ENCODE measurements at places on chromosomes 11 and 22.

DNA sequence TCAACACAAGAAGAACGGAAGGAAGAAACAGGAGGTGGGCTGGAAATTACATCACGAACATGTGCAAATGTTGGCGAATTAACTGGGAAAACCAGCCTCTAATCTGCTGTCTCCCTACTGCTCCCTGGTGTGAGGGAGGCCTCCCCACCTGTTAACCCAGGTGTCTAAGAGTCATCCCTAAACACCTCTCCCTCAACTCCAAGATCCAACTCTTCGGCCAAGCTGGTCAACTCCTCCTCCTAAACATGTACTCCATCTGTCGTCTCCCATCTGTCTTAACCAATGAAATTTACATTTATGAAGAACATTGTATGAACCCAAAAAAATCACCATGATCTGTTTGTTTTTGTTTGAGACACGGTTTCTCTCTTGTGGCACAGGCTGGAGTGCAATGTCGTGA, 154.2 kb downstream of the LARGE1 start:
- DNase-seq: no peak

GRCh38 chr22:23183061-23183698, 2.9 kb downstream of the BCR start:
- DNase-seq: no peak

DNA sequence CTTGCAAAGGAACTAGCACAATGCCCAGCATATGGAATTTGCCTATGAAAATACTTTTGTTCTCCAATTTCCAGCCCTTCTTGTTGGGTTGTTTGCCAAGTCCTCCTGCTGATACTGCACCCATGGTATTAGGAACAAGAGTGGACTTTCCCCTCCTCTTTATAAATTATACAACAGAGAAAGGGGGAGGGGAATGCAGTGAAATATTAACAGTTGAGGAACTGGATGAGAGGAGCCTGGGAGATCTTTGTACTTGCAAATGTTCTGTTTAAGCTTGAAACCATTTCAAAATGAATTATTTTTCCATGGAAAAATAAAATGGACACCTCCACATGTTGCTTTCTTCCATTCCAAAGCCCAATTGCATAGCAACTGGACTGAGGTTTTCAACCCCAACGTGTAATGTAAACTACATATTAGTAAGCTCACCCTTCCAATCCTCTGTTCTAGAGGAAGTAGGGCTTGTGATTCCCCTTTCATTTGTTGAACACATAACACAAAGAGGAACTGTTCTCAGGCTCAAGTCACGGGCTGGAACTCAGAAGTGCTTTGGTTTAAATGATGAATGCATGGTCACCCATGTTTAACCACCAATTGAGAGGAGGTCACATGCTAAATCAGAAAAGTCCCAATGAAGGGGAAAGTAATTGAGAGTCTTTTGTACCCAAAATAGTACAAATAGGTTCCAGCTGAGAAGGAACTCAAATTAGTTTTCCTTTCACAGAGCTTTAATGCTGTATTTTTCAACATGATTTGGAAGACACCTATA, 66.2 kb upstream of the ZC3H12C start:
- DNase-seq: no peak

GRCh38 chr11:131692151-131692550, 321.7 kb downstream of the NTM start:
- DNase-seq: no peak

DNA sequence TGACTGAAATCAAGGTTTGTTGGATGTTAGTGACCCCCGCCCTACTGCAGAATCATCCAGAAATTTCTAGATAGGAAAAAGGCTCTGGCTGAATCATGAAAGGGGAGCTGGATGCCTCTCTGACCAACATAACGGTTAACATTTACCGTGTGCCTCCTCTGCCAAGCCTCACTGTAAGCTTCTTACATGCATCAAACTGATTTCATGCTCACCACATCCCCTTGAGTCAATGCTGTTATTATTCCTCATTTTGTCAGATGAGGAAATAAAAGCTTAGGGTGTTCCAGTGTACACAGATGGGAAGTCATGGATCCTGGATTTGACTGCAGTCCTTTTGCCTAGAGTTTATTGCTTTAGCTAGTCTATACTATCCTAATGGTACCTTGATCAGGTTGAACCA, 5.9 kb upstream of the HMOX1 start:
- no peak for DNase-seq

GRCh38 chr11:131481303-131481702, 110.9 kb downstream of the NTM start:
- DNase-seq: no peak

- no peak for DNase-seq
Observed at GRCh38 chr22:28299309-28299708, 380.3 kb upstream of the PITPNB start.

GRCh38 chr11:105612771-105613170, 2.9 kb downstream of the GRIA4 start:
- no peak for DNase-seq

DNA sequence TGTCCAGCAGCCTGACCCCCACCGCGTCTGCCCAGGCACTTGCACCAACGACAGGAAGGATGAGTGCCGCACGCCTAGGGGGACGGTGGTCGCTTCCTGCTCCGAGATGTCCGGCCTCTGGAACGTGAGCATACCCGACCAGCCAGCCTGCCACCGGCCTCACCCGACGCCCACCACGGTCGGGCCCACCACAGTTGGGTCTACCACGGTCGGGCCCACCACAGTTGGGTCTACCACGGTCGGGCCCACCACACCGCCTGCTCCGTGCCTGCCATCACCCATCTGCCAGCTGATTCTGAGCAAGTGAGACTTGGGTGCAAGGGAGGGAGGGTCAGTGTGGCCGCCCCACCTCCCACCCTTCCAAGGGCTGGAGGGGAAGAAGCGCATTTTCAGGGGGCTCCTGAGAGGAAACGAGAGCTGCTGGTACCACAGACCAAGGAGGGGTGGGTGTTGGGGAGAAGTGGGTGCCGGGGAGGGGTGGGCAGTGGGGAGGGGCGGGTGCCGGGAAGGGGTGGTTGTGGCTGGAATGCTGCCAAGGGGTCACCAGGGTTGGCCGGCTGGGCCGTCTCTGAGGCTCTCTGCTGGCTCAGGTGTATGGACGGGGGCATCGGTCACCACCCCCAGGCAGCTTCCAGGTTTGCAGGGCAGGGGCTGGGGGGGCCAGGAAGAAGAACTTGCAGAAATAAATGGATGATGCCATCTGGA, 27.7 kb upstream of the MUC5B start:
- DNase-seq: no peak

DNA sequence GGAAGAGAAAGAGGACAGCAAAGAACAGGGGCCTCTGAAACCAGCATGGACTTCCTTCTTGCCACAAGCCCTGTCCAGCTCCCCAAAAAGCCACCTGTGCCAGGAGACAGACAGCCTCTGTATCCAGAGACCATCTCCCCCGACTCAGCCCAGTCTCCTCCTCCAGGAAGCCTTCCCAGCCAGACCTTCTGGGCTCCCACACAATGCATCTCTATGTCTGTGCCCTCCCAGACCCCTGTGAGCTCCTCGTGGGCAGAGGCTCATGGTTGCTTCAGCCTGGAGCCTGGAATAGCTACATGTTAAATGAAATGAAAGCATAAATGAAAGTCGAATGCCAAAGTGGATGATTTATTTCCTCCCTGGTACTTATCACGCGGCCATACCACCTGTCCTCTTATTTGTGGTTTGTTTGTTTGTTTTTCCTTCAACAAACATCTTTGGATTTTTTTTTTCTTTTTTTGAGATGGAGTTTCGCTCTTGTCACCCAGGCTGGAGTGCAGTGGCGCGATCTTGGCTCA, 7.3 kb upstream of the ARAP1 start:
- DNase-seq: no peak

GRCh38 chr22:49368976-49369725, 458.5 kb downstream of the BRD1 start:
- DNase-seq: no peak

- no peak for DNase-seq
Observed at GRCh38 chr11:132579634-132580327, 952.5 kb downstream of the OPCML start.

DNA sequence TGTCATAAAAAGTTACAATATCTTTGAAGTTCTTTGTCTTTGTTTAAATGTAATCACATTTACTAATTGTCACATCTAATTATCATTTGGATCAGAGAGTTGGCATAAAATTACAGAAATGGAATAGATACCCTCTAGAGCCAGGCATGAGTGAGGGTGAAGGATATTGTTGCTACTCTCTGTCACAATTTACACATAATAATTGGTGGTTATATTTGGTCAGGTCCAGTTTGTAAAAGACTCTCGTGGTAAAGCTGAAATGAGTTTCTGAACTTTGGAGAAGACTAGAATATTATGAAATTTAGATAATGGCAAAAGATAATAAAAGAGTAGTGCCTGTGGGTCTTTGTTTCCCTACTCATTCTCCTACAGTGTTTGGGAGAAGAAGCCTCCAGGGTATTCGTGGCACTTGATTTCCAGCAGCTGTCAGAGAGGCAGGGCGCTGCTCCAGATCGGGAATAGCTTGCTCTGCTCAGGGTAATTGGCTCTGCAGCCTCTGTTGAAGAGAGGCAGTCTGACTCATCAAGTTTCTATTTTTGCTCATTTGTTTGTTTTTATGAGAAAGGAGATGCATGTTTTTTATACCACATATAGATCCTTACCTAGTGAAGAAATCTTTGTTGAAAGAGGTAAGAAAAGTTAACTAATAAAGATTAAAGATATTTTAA, 349.9 kb downstream of the CNTN5 start:
- DNase-seq: no peak

GRCh38 chr22:19755145-19755710, 5.3 kb upstream of the TBX1 start:
- DNase-seq: no peak

GRCh38 chr22:38193580-38193979, 8.2 kb upstream of the MAFF start:
- no peak for DNase-seq

GRCh38 chr22:25153961-25154666, 45.5 kb upstream of the CRYBB3 start:
- no peak for DNase-seq

GRCh38 chr11:118304568-118305248, at the start of gene CD3E:
CD3E (plus strand) TSS chr11:118304730; CDS start chr11:118304953, 223 bp downstream.
- no peak for DNase-seq

GRCh38 chr11:23202611-23203010, 342.3 kb upstream of the CCDC179 start:
- no peak for DNase-seq

- no peak for DNase-seq
Observed at GRCh38 chr11:64765851-64766665, 6.3 kb upstream of the PYGM start.

GRCh38 chr22:37818409-37819104, 4.6 kb upstream of the GALR3 start:
- no peak for DNase-seq

DNA sequence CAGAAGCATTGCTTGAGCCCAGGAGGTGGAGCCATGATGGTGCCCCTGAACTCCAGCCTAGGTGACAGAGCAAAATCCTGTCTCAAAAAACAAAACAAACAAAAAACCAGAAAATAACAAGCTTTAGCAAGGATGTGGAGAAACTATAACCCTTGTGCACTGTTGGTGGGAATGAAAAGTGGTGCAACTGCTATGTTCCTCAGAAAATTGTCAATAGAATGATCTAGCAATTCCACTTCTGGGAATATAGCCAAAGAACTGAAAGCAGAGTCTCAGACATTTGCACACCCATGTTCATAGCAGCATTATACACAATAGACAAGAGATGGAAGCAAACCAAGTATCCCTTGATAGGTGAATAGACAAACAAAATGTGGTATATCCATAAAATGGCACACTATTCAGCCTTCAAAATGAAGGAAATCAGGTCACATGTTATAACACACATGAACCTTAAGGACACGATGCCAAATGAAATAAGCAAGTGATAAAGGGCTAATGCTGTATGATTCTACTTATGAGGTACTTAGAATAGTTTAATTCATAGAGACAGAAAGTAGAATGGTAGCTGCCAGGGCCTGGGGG, 15.9 kb downstream of the KLHL22 start:
- no peak for DNase-seq

DNA sequence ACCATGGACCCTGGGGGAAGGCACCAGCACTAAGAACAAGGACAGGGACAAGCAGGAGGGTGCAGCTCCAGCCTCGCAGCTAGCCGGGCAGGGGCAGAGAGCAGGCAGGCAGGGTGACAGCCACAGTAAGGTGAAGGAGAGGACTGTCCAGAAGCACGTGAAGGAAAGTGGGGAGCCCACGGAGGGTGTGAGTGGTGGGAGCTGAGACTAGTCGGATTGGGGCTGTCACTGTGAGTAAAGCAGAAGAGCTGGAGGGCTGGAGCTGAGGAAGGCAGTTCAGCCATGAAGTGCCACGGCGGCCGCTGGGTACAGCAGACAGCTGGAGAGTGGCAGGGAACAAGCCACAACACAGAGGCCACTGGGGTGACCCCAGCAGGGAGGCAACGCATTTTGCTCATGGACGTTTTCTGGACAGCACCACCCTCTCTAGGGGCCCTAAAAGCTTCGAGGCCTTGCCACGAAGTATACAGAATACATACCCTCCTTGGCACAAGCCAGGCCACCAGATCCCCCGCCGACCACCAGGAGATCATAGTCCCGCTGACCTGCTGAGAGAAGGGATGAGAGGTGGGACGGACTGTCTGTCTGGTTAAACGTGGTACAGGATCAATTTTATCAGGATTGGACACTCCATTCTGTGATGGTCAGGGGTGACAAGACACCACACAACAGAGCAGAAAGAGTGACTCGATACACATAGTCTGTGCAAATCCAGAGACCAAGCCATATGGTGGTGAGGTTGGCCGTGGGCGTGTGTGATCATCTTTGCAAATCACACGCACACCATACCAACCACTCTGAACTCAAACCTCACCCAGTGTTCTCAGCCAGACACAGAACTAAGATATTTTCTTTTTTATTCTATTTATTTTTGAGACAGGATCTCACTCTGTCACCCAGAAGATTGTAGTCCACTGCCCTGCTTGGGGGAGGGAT, 10.8 kb upstream of the COMT start:
- no peak for DNase-seq

DNA sequence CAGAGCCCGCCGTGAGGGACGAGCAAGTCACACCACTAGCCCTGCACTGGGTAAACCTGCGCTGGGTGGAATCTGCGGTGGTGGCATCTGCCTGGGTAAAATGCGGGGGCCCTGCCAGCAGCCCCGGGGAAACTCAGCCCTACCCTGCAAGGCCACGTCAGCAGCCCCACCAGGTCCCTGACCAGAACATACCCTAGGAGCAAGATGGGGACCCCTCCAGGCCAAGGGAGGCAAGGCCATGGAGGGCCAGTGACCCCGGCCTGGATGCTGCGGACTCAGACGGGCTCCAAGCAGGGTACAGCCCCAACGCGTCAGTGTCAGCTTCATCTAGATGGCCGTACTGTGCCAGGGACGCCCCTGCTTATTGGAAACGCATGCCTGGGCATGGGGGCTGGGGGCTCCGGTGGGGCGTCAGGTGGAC, 26.3 kb downstream of the TOLLIP start:
- DNase-seq: no peak

DNA sequence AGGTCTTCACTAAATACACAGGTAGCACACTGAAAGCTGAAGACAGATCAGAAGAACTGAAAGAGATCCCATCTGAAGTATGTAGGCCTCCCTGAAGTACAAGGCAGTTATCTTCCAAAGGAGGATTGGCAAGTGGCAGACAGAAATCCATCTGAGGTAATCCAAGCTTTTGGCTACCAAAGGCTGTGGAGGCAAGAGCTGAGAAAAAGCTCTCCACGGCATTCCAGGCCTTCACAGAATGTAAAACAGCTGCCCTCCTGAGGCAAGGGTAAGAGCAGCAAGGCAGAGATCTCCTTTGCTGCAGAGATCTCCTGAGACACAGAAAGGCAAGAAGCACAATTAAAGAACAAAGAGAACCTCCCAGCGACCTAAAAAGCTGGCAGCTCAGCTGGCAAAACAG, 19.1 kb downstream of the PIK3C2A start:
- DNase-seq: no peak

- no peak for DNase-seq
Observed at GRCh38 chr11:108402241-108402640, 65.1 kb downstream of the C11orf65 start.

GRCh38 chr11:117936973-117937372, 7.8 kb upstream of the TMPRSS13 start:
- DNase-seq: no peak
